ENCODE measurements at places on chromosomes 7 and 10.

- DNase-seq: no peak
Measured at GRCh38 chr10:79050896-79051555, 17.7 kb upstream of the ZMIZ1 start.

- peak; percentile 33 for DNase-seq
Measured at GRCh38 chr7:93015101-93015778, 102.5 kb downstream of the SAMD9 start.

GRCh38 chr10:122162671-122163173 is 108.4 kb upstream of the BTBD16 start:
- no peak for DNase-seq

- no peak for DNase-seq
Measured at GRCh38 chr7:91995391-91996105, 54.9 kb downstream of the AKAP9 start.

DNA sequence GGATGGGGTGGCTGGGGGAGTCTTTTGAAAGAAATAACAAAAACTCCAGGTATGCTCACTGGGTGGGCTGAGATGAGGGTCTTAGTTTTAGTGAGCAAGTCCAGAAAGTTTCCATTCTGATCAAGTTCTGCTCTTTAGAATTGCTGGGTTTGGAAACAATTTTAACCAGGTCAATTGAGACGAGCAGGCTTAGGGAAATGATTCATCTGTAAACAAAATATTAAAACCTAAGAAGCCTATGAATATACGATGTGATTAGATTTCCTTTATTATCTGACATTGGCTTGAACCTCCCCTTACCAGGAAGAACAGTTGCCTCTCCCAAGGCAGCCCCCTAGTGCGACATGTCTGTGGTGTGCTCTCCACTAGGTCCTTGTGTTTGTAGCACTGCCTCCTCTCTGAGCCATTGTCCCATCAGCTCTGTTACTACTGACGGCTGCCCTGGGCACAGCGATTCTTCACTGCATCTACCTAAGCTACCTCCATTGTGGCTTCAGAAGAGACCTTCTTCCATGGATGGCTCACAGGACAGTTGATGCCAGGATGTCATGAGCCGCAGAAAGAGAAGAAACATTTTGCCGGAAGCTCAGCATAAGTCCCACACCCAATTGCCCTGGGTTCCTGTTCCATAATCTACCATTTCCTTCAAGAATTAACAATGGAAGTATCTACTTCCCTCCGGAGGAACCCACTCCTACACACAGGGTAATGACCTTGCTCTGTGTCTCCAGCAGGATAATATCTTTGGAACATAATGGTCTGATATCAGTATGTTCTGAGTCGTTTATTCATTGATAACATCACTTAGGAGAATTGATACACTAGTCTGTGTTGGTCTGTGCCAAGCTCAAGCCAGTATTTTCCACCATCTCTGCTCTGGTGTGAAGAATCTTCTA is 95.1 kb upstream of the ITGB1 start:
- DNase-seq: no peak
